ENCODE measurements at places on chromosomes 7 and 10.

DNA sequence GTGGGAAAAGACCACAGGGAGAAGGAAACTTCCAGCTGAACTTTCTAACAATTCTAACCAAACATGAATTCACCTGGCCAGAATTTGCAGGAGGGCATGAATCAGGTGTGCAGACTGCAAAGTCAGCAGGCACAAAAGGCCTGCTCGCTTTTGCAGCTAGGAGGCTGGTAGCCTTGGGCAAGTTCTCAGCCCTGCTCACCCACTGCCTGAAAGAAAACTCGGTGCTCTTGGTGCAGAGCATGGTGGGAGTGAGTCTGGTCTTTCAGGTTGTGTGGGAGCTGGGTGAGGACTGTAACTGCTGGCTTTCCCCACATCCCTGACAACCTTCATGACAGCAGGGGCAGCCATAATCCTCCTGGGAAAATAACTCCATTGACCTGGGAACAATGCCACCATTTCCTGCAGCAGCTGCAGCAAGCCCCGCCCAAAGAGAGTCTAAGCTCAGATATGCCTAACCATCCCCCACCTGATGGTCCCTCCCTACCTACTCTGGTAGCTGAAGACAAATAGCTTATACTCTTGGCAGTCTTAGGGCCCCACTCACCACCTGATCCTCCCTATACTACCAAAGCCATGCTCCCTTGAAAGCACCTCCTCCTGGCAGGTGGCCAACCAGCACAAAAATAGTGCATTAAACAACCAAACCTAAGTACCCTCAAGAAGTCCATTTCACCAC lies 31.6 kb downstream of the ZNF117 start:
- DNase-seq = no peak

- no peak for DNase-seq
Measured at GRCh38 chr7:128166603-128167041, 74.5 kb upstream of the LEP start.

GRCh38 chr10:86732771-86733170 lies 23.6 kb upstream of the BMPR1A start:
- DNase-seq = no peak

- no peak for DNase-seq
Measured at GRCh38 chr10:80664071-80664680, 126.5 kb downstream of the SH2D4B start.

DNA sequence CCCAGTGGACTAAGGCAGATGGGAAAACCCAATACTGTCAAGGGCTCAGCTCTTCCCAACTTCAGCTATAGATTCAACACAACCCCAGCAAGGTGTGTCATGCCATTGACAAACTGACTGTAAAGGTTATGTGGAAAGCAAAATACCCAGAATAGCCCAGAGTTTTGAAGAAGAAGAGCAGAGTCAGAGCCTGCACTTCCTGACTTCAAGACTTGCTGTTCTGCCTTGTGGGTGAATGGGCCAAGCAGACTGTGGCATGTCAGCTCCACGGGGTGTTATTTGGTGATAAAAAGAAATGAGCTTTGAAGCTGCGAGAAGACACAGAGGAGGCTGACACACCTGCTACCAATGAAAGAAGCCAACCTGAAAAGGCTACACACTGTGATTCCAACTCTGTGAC lies 89.7 kb downstream of the NKX6-2 start:
- DNase-seq = no peak

GRCh38 chr7:140225562-140226249 lies 48.9 kb upstream of the KDM7A start:
- DNase-seq = no peak

GRCh38 chr10:24989867-24990266 lies 26.1 kb downstream of the ENKUR start:
- no peak for DNase-seq

DNA sequence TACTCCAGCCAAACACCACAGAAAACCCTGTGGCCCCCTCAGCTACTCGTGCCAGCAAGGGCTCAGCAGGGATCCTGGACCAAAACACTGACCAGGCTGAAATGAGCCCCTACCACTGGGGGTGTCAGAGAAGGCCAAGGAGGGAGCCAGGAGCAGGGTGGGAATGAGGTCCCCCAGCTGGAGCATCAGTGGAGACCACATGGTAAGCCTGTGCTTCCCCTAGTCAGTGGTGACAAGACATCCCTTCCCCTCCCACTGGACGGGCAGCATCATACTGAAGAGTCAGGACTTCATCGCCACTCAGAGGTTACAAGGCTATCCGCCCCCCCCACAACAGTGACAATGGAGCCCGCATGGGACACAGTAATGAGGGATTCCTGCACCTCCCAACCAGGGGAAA lies 99.6 kb downstream of the LHPP start:
- no peak for DNase-seq

All from activated CD4-positive, CD25-positive, alpha-beta regulatory T cell treated with anti-CD3 and anti-CD28 coated beads, Interleukin-2, amount 50 U/mL, for 16 hours (primary cell).